Ureter (tissue), 1 donor: ENCODE measurements at places on chromosomes 7 and 10. TPM values are rescaled to one million over a fixed set of nuclear protein-coding genes. Genes with fewer than 3 reads are reported as not detected.
A peak's percentile ranks its signal among the peaks of the same experiment; 100 is the strongest.

DNA sequence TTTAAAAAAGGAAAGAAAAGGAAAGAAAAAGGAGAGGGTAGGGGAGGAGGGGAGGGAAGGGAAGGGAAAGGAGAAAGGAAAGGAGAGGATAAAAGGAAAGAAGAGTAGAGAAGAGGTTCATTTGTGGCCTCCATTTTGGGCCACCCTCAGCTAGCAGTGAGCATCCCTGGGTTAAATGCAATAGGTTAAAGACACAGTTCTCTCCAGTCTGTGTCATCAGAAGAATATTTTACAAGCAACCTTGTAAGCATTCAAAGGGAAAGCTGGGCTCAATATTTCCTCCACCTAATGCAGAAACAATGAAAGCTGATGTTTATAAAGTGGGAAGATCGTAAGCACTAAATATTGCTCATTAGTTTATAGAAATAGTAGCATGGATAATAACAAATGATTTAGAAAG lies 219.1 kb upstream of the PITRM1 start:
- no peak for DNase-seq

DNA sequence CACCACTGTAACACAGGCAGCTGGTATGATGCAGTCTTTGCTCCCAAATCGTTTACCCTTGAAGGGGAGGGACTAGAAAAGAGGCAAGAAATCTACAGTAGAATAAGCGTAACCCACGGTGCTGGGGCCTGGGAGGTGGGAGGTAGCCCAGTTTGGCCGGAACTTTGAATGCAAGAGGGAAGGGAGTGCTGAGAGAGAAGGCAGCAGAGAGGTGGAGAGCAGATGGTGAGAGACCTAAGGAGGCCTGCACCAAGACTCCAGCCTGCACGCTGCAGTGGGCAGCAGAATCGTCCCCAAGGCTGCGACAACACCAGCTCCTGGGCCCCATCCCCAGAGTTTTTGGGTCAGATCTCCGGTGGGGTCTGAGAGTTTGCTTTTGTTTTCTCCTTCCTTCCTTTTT lies 547.5 kb downstream of the GALNT17 start:
- no peak for DNase-seq

DNA sequence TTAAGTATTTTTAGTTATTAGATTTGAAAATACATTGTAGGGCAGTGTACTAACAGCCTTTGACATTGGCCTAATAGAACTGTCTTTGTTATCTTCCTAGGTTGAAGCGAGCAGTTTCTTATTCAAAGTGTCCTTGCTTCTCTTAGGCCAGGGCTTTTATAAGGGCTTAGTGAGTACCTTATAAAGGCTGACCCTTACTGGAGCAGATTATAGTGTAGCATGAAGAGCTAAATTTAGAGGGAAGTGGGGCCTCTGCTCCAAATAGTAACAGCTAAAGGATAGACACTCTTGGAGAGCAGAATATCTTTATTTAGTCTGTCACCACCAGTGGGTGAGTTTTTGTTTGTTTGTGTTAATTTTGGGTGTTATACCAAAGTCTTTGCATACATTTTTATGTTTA lies 15.9 kb downstream of the BZW2 start:
- no peak for DNase-seq

GRCh38 chr7:55339033-55340000 lies 25.8 kb upstream of the LANCL2 start:
- DNase-seq, result no peak

DNA sequence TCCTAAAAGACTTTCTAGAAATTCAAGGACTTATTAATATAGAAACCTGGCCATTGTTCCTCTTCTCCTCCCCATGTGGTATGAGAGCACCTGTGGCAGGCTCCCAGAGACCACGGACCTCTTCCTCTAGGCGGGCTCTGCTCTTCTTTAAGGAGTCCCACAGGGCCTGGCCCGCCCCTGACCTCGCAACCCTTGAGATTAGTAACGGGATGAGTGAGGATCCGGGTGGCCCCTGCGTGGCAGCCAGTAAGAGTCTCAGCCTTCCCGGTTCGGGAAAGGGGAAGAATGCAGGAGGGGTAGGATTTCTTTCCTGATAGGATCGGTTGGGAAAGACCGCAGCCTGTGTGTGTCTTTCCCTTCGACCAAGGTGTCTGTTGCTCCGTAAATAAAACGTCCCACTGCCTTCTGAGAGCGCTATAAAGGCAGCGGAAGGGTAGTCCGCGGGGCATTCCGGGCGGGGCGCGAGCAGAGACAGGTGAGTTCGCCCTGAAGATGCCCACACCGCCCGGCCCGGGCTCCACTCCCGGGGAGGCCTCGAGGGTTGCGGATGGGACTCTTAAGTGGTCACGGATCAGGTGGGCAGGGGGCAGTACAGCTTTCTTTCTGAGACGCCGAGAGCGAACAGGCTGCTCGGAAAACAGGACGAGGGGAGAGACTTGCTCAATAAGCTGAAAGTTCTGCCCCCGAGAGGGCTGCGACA lies at the start of gene SLC26A4:
Gene SLC26A4 (plus strand): TSS at position 448 of the 700 bp plus-strand sequence. CDS start 814 bp downstream, outside the sequence.
- no peak for DNase-seq

DNA sequence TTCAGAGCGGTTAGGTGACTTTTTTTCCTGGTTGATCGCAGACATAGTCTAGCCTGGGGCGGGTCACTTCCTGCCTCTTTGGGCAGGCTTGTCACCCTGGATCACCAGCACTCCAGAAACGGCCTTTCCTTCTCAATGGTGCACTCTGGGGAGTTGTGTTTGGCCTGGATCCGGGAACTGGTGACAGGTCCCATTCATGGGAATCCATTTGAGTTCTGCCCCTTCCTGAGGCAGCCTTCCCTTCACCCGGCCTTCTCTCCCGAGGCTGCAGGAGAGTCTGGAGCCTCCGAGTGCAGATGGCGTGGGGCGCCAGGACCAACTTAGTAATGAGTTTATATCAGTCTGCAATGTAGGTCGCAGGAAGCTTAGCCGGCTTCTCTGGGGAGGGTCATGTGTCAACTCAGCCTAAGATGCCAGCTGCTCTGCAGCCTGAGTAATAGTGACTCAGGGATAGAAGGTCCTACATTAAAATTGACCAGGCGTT lies 54.2 kb downstream of the TACR2 start:
- peak; percentile 72 for DNase-seq

DNA sequence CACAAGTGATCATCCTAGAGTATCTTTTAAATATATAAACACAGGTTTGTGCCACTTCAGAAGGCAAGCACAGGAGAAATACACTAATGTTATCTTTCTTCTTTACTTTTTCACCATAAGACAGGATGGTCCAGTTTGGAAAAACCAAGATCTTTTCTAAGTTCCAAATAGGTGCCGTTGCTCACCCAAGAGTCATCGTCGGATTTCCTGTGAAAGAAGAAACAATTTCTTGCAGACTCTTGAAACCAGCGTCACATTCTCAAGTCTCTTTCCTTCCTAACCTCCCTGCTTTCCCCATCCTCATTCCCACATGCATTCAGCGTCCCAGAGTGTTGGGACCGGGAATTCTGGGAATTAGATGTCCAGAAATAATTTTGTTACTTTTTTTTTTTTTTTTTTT lies 42.8 kb upstream of the GSDME start:
- no peak for DNase-seq

- no peak for DNase-seq
These were observed 263.4 kb downstream of the BICC1 start for GRCh38 chr10:58775960-58776567.

- no peak for DNase-seq
These were observed 69.3 kb downstream of the OSBPL3 start for GRCh38 chr7:24910551-24911212.

GRCh38 chr7:111210996-111211395 lies 120.1 kb downstream of the LRRN3 start:
- DNase-seq, result no peak

DNA sequence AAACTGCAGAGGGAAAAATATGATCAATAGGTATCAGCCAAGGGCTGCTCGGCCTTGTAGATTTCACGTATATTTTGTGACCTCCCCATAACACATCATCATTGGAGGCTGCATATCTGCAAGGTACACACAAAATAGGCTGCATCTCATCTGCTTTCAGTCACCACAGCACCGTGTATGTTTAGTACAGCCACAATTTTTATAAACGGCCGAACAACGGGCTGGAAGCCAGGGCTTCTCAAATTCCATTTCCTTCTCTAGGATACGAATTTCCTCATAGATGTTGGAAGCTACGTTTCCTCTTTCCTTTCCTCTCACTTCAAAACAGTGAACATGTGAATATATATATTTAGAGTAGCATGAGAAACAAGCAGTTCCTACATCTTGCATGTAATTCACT lies 20.2 kb upstream of the FOXK1 start:
- DNase-seq, result no peak

DNA sequence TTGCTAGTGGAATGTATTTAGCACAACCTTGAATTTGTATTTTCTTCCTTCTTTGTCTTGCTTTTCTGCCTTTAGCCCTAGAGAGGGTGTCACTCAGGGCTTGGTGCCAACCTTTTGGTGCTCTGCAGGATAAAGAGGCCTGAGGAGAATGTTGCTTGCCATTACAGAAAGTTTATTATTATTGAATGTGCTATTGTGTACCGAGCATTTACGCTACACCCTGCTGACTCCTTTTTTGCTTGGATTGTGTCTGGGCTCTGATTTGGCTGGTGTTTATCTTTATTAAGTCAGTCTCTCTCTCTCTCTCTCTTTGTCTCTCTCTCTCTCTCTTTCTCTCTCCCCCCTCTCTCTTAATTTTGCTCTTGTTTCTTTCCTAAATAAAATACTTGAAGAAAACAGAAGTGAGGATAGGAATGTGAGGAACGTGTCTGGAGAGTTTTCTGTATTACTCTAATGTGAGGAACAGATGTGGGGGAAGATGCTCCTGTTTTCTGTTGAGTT lies 284.4 kb upstream of the PHYHIPL start:
- DNase-seq, result no peak

GRCh38 chr10:32981760-32982159 lies 23.7 kb upstream of the ITGB1 start:
- peak; percentile 60 for DNase-seq

DNA sequence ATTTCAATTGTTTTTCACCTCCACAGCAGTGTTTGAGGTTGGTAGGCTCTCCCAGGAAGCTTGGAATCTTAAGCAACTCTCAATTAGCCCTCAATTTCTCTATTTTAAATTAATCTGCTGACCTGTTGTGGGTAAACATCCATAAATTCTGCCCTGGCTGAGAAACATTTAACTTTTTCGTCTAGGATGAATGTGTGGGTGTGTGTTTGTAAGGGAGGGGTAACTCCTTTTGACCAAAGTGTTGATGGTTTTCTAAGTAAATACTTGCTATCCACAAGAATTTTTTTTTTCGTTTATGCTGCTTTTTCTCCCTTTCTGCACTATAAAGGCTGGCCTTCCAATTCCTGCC lies 973 bp downstream of the PPP3CB start:
- DNase-seq, result no peak

DNA sequence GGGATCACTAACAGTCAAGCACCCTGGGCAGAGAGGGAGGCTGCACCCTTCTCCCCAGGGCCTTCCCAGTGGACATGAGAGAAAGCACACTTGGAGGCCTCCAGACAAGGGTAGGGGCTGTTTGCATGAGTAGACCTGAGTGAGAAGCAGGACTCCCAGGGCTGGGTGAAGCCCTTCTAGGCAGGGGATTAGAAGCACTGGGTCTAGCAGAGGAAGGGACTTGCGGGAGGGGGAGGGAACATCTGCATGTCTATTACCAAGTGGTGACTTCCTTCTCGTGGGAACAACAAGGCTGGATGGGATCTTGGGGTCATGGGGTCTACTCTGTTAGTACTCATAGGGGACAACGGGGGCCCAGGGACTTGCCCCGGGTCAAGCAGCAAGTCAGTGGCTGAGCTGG lies 67.8 kb downstream of the EMX2 start:
- no peak for DNase-seq

DNA sequence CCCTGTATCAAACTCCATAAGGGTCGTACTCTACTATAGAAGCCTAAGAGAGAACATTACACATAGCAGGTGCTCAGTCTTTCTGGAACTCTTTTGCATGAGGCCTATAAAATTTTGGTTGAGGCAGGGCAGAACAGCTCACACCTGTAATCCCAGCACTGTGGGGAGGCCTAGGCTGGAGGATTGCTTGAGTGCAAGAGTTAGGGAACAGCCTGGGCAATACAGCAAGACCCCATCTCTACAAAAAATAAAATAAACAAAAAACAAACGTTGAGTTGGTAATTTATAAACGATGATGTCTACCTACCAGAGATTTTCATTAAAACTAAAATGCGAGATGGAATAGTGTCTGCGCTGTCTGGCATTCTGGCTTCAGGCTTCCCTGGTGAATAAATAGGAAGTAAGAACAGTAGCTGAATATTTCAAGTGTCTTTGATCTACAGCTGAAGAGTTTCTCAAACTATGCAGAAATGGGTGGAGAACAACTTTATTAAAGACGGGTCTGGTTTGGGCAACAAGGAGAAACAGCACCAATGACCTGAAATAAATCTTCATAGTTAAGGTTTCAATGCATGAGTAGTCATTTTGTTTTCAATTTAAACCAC lies 774 bp downstream of the PON2 start:
- DNase-seq, result no peak

DNA sequence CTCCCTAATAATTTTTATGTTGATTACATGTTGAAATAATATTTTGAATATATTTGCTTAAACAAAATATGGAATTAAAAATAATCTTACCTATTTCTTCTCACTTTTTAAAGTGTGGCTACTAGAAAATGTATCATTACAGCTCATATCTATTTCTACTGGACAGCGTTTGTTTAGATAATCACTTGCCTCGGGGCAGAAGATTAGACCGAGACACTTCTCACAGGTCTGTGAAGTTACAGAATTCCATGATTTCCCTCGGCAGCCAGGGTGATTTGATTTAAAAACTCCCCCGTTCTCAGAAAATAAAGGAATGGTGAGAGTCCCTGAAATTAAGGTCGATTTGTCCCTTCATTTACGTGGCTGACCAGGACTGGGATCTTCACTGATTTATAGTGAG lies 162.5 kb downstream of the DGKI start:
- no peak for DNase-seq

DNA sequence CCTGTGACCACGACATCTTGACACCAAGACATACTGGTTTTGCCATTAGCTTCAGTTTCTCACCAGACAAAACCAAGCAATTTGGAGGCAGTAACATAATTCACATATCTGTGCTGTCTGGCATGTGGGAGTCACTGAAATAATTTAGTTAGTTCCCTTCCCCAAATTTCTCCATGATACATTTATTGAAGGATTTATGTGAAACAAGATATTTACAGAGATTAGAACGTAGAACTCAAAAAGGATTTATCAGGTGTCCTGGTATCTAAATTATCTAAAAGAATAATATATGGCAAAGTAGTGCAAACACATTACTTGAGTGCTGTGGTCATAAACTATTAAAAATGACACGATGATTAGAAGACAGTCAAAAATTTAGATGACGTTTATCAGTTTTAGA lies 98.7 kb downstream of the ETV1 start:
- DNase-seq, result no peak

GRCh38 chr10:106540645-106541044 lies 623.9 kb downstream of the SORCS1 start:
- DNase-seq, result no peak

NUB1 gene
- total RNA-seq, result 56.4 TPM

C10orf90 gene
- total RNA-seq, result not detected

SAMD9 gene
- total RNA-seq, result 8.1 TPM

SPDYE11 gene
- not detected for total RNA-seq

AKR1C2 gene
- 343 TPM for total RNA-seq

JAKMIP3 gene
- 1.1 TPM for total RNA-seq

GGCT gene
- total RNA-seq, result 38.7 TPM

ADAP1 gene
- total RNA-seq, result 20.6 TPM
